Cortex of kidney (tissue), 1 donor: ENCODE measurements at places on chromosomes 3 and 15.

GRCh38 chr15:90126596-90127435 is 24.5 kb upstream of the IDH2 start:
- no peak for DNase-seq

GRCh38 chr3:8218353-8218940 is 283.2 kb upstream of the LMCD1 start:
- DNase-seq: no peak

- no peak for DNase-seq
Observed at GRCh38 chr15:100307241-100308212, 34.2 kb downstream of the ADAMTS17 start.

DNA sequence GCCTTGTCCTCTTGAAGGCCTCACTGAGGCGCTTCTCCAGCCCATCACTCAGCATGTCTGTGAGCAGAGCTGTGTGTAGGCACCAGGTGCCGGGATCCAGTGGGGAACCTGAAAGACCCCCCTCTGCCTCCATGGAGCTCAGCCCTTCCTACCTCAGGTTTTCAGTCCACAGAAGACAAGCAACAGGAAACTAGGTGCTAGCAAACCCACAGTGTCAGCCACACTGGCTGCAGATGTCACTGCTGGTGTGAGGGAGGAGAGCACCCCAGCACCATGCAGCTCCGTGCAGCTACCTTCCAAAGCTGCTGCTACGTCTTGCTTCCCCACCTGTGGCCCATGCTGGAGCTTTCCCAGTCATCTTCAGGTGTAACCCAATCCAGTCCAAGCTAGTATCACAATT is 17.9 kb downstream of the PSTPIP1 start:
- no peak for DNase-seq

GRCh38 chr3:134624537-134625287 is 26.1 kb downstream of the KY start:
- no peak for DNase-seq

DNA sequence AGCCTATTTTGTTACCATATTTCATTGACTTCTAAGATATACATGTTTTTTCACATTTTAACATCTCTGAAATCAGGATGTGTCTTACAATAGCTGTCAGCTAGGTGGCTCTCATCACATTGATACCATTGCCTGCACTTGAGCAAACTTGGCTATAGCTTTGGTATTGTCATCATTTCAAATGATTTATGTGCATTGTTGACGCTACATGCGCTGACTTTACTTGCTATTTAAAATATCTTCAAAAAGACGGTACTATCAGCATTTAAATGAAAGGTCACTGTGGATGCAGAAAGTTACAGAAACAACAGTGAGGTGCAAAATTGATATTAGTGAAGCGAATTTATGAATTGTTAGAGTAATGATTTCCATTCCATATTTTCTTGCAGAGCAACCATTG is 54.0 kb upstream of the ABHD2 start:
- DNase-seq: no peak

GRCh38 chr15:73139744-73140553 is 87.7 kb downstream of the NEO1 start:
- DNase-seq: no peak

DNA sequence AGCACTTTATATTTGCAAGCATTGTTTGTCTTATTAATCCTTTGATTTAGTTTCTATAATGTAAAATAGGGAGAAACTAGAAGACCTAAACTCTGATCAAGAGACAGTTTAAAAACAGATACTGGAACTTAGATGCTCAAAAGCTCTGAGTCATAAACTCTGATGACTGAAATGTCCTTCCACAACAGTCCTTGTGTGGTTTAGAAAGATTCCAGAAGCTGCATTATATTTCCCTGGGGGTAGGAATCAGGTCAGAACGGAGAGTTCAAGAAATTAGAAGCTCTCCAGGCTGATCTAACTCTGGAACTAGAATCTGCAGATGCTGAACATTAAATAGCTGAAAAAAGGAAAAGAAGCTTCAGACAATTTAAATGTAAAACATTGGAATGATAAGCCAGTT is 18.3 kb upstream of the ONECUT1 start:
- no peak for DNase-seq

GRCh38 chr3:33152363-33153360 is 38.8 kb downstream of the CRTAP start:
- no peak for DNase-seq

DNA sequence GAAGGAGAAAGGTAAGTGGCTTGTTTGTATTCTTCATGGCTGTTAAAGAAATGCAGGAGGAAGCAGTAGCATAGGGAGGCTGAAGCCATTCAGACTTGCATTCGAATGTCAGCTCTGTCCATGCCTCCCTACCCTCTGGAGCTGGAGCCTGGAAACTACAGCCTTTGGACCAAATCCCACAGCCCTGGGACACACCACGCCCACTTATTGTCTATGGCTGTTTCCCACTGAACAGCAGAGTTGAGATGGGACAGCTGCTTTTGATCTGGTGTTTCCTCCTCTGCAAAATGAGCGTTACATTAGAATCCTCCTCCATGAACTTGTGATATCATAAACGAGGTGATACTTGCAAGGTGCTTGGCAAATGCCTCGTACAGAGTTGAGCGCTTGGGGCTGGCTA is 3.6 kb downstream of the FAM107A start:
- DNase-seq: no peak

DNA sequence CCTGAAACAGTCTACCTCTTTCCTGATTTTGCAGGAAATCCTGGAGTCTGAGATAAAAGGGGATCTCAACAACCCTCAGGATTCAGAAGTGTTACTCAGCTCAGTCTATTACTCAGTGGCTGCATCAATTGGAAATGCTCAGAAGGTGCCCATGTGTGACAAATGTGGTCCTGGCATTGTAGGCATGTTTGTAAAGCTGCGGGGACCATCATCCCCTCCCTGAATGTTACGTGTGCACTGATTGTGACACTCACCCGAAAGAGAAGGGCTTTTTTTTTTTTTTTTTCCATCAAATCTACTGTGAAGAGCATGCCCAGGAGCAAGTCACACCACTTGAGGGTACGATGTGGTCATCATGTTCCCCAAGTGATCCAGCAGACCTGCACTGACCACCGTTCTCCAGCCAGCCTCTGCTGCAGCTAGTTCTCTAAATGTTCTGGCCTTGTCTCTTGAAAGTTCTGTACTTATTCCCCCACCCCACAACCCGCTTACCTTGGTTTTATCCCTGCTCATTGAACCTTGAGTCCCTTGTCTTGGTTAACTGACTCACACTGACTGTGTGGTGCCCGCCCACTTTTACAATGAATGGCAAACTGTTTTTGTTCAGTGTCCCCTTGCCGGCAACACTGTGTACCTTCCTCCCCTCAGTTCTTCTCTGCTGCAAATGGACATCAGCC is 19.8 kb downstream of the ST3GAL6 start:
- no peak for DNase-seq
